ENCODE measurements at places on chromosomes 2 and 18. TPM values are rescaled to one million over a fixed set of nuclear protein-coding genes. Genes with fewer than 3 reads are reported as not detected.

DNA sequence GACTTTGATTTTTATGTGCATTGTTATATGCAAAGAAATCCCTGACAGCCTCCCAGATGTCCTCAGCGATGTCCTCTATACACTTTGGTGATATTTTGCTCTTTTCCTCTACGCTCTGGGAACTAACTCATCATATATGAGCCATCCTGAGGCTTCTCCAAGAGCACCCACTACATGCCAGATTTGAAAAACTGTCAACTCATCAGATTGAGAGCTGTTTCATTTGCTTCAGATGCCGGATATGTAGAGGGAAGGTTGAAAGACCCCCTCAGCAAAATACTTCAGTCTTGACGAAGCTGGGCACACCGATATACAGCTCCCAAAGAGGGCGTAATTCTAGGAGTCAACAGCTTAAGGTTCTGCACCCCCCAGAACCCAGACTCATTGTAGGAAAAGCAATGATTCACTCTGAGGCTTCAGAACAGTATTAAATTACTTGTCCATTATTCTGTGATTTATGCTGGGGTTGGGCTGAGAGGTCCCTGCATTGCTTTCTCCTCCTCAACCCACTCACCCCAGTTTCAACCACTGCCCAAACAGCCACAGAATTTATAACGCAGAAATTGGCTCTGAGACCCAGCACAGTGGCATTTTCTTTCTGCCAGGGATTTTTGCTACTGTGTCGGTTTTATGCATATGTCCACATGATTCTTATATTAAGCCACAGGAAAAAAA, 341.8 kb downstream of the ALK start:
- no peak for DNase-seq

GRCh38 chr2:166126007-166126639, 1.7 kb downstream of the SCN1A start:
- no peak for DNase-seq

DNA sequence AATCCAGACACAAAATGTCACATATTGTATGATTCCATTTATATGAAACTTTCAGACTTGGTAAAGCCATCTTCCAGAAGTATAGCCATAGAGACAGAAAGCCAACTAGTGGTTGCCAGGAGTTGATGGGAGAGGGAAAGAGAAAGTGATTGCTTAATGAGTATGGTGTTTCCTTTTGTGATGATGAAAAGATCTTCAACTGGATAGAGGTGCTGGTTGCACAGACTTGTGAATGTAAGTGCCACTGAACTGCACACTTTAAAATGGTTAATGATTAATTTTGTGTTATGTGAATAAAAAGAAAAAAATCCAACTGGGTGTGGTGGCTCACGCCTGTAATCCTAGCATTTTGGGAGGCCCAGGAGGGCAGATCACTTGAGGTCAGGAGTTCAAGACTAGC, 135.3 kb upstream of the SLC1A4 start:
- DNase-seq: no peak

- no peak for DNase-seq
Measured at GRCh38 chr2:22855761-22856184, 529.2 kb upstream of the KLHL29 start.

OTX1 gene
- not detected for polyA plus RNA-seq

CYP26B1 gene
- not detected for polyA plus RNA-seq

- no peak for DNase-seq
Measured at GRCh38 chr2:74429487-74430451, 8.2 kb downstream of the WDR54 start.

DNA sequence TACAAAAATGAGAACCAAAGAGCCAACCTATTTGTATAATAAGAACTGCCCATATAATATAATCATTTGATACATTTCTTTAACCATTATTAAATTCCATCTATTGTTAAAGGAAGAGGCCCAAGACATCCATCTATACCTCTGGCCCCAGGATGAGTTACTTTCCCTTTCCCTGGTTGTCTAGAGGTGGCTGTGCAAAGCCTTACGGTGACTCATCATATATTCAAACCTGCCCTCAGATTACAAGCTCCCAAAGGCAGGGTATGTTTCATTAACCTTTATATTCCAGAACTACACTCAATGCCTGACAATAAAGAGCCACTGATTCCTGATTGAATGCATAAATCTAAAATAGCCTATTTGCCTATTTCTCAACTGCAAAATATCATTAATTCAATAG, 105.8 kb upstream of the PID1 start:
- DNase-seq: no peak

DNA sequence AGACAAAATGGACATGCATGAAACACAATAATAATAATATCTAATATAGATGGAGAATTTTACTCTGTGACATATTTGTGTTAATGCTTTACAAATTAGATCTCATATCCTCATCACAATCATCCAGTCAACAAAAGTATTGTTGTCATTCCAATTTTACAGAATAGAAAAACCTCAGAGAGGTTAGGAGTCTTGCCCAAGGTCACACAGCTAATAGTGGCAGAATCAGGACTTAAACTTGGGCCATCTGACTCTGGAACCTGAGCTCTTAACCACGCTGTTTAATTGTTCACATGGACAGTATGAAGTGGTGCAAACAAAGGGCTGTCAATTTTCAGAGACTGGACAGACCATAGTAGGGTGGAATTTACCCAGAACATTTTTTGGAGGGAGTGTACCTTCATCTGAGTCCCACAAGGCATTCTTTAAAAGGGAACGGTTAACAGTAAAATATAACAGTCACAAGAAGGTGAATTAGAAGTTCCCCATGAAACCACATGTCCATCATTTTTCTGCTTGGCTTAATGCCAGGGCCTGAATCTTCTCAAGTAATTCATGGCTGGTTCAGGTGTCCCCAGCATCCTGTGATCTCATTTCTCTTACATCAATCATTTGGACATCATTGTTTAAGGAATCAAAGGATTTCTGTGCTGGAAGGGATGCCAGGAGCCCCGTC, 35.4 kb upstream of the CCDC93 start:
- DNase-seq: no peak

- peak; percentile 6 for DNase-seq
Measured at GRCh38 chr18:54269893-54270844, 852 bp downstream of the POLI start.

DPYSL5 gene
- polyA plus RNA-seq: not detected

DNA sequence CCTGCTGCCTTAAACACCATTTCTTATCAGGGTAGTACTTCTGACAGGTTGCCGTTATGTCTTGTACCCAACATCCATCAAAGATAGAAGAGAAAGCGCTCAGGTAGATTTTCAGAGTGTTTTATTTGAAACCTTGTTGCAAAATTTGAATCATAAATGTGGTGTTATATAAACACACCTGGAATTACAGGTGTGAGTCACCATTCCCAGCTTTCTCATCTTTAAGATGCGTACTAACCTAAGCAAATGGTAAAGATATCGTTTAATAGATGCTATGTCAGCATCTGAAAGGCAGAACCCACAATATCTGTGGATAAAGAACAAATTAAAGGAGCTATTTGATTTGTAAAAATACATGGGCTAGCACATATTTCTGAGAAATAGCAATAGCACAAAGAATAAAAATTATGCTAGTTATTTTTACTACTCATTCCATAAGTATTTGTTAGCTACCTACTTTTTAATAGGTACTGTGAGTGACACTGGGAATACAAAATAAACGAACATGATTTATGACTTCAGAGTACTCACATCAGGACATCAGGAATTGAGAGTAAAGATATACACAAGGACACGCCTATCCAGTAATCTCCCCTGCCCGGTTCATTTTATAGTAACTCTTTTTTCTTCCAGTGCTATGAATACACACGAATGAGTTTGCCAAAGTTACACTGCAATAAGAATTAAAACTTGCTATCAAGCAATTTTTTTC, 193.8 kb downstream of the RBM43 start:
- DNase-seq: no peak

TCF23 gene
- polyA plus RNA-seq: not detected

GRCh38 chr18:32867936-32868335, 95.1 kb upstream of the KLHL14 start:
- no peak for DNase-seq

ATP8B1 gene
- polyA plus RNA-seq: 0.55 TPM

- DNase-seq: no peak
Measured at GRCh38 chr2:165927353-165927752, 26.2 kb downstream of the TTC21B start.

GRCh38 chr18:79782566-79783308, 15.0 kb upstream of the KCNG2 start:
- DNase-seq: no peak

- DNase-seq: no peak
Measured at GRCh38 chr2:145751629-145752028, 1231.7 kb upstream of the ZEB2 start.

DNA sequence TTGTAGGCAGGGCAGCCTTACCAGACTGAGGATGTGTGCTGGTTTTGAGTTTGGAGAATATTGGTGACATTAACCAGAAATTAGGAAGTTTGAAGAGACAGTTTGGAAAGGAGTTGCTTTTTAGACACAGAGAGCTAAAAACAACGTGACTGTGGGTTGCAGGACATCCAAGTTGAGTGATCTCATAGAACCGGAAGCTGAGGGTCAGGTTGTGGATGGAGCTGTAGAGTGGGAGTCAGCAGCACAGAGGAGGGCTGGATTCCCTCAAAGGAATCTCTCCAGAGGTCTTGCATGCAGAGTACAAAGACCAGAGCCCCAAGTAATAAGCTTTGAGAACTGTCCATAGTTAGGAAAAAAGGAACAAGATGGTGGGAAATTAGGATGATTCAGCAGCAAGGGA, 9.3 kb downstream of the MAPRE3 start:
- DNase-seq: no peak

DNA sequence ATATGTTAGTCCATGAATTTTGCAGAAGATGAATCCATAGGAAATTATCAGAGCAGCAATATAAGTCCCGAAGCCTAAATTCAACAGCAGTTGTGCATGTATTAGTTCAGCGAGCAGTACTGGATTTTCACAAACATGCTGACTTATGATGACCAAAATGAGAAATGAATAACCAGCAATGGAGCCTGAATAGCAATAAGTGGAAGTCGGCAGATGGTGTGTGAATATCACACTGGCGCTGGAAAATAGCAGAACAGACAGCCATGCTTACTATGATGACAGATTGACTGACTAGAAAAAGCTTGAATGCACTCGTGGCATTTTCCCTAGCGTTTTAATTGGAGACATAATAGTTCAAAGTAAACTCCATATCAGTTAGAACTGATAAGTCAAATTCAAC, 1114.5 kb downstream of the DSC3 start:
- DNase-seq: no peak

TCF7L1 gene
- not detected for polyA plus RNA-seq

RNMT gene
- polyA plus RNA-seq: 42.4 TPM

DNA sequence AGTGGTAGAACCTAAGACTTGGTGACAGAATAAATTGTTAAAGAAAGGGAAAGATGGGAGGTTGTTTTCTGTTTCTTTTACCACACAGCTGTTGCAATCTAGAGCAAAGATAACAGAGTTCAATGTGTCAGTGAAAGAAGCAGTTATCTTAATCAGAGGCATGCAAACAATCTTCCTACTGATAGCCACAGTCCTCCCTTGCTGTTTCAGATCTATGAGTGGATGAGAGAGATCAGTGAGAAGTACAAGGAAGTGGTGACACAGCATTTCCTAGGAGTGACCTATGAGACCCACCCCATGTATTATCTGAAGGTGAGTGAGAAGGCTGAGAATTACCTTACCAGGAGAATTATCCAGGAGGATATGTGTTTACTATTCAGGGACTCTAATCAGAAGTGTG, 15.9 kb downstream of the CPO start:
- DNase-seq: no peak

DNA sequence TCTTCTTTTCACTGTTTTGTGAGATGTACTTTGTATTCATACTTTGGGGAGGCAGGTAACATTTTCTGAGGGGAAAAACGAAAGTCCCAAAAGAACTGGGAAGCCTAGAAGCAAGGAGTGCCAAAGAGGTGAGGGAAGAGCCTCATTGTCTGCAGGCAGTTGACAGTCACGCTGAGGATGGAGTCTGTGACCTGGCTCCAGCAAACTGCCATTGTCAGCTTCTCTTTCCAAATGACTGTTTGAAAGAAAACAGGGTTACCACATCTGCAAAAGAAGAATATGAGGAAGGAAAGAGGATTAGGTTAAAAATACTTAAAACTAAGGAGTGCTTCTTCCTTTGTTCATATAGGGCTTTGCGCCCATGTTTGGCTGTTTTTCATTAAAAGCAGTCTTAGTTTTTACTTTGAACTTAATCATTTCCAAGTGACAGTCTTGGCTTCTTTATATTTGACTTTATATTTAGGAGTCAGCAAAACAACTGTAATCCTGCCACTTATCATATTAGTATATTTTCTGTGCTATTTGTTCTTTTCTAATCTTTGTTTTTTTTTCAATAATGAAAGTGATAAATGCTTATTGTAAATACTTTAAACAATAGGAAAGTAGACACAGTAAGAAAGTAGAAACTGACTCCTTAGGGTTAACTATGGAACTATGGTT, 35.0 kb downstream of the CERS6 start:
- DNase-seq: no peak

UGT1A6 gene
- not detected for polyA plus RNA-seq

DNA sequence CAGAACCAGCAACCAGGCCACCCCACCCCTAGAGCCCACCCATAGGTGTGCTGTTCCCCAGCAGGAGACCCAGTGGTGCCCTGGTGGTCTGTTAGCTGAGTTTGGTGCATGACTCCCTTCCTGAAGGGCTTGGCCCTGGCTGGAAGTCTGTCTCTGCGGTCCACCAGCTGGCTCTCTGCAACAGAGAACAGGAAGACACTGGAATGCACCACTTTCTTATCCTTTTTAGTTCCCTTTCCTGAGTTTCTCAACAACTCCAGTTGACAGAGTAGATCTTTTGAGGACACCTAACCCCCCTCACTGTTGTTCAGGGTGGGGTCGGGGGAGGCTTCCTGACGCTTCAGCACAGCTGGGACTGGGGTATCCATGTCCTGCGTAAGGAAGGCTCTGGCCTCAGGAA, 11.9 kb upstream of the RPL37A start:
- no peak for DNase-seq

GRCh38 chr2:183010112-183010511, 28.1 kb downstream of the NCKAP1 start:
- no peak for DNase-seq

EHBP1 gene
- polyA plus RNA-seq: 6.9 TPM

GRCh38 chr2:75100801-75101151, 98.5 kb downstream of the TACR1 start:
- DNase-seq: no peak

DNA sequence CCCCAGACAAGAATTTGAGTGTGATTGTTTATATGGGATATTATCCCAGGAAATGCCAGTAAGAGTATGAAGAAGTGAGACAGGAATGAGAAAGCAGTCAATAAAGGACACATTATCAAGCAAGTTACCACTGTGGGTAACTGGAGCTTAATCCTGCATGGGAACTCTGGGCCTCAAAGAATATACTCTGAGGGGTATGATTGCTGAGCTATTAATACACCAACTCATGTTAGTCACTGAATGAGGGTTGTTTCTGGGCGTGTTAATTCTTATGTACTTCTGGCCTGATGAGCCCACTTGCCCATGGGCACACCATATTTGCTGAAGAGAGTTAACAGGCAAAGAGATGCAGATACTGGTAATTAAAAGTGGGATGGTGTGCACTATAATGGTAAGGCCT, 26.6 kb upstream of the PAIP2B start:
- DNase-seq: no peak

All from immature natural killer cell (primary cell).